ENCODE measurements at places on chromosomes 12 and 14.

GRCh38 chr14:23931721-23932289 is 21.8 kb upstream of the DHRS4 start:
- no peak for DNase-seq

- no peak for DNase-seq
Observed at GRCh38 chr14:105028251-105028927, 7.5 kb upstream of the CDCA4 start.

GRCh38 chr12:103012884-103013283 is 55.4 kb downstream of the ASCL1 start:
- DNase-seq = no peak

- no peak for DNase-seq
Observed at GRCh38 chr14:32744811-32745445, 193.8 kb upstream of the NPAS3 start.

- peak; percentile 17 for DNase-seq
Observed at GRCh38 chr12:31324845-31325523, 966 bp downstream of the SINHCAF start.

GRCh38 chr12:108106599-108106998 is 22.5 kb upstream of the WSCD2 start:
- no peak for DNase-seq

DNA sequence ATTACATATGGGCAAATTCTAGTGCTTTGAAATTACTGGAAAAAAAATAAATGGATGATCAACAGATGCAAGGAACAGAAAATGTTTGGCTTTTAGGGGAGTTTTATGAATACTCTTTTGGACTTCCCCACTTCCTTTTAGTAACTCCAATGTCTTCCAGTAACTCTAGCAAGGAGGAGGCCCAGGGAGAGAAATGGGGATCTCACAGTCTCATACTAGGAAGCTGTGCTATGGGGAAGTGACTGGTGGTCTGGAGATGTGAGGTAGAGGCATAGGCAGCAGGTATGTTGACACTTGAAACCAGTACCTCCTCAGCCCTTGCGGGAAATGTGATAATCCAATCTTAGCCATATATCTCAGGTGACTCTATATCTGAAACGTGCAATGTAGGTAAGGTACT is 68.1 kb downstream of the CRADD start:
- no peak for DNase-seq

DNA sequence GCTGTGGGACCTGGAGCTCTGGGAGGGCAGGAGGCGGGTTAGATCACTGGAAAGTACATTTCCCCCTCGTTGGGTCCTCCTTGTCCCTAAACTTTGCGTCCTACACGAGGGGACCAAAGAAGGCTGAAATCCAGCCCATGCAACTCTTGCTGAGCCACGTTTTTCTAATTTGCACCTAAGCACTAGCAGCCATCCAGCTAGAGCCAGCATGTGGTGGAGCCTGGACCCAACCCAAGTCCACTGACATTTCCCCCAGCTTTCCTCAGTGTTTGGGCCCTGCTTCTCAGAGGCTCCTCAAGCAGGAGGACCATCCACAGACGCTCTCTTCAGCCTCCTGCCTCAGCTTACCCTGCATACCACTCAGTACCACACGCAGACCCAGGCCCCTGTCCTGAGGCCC is 49.7 kb downstream of the TSPAN11 start:
- DNase-seq = no peak
